SJSA1 (cell line): ENCODE measurements at places on chromosomes 4 and X. TPM values are rescaled to one million over a fixed set of nuclear protein-coding genes. Genes with fewer than 3 reads are reported as not detected.

- no peak overlapping the region for H3K27ac ChIP-seq
- no peaks in the 10 kb centered on the region for H3K36me3 ChIP-seq
- H3K27me3 ChIP-seq = no peaks in the 10 kb centered on the region
- no peak for DNase-seq
Measured at GRCh38 chrX:40016749-40017148, 81.0 kb downstream of the BCOR start.

DNA sequence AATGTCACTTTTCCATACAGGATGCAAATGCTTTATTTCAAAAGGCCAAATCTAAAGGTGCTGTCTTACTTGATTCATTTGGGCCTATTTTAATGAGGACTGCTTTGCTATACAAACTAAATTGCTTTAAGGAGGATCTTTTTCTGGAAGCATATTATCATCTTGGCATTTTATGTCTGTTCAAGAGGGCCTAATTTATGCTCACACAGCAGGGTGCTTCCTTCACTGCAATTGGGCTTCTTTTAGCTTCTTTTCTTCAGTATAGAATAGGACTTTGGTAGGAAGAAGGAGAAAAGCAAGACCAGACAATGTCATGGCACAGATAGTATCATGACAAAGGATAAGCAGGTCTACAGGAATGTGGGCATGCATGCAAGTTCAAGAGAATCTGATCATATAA, 222.4 kb upstream of the ANKRD50 start:
- no peaks in the 10 kb centered on the region for H3K27me3 ChIP-seq
- H3K4me3 ChIP-seq = no peak overlapping the region
- no peak overlapping the region for H3K27ac ChIP-seq
- H3K4me1 ChIP-seq = peaks cover 19% of the 10 kb centered on the region

- DNase-seq = peak; percentile 60
- no peaks in the 10 kb centered on the region for H3K4me1 ChIP-seq
- H3K27me3 ChIP-seq = no peaks in the 10 kb centered on the region
- no peak overlapping the region for H3K4me3 ChIP-seq
Measured at GRCh38 chr4:17468619-17469221, 43.2 kb downstream of the QDPR start.

The FGB gene
- total RNA-seq = not detected in 2 replicates
